Activated B cell treated with CpG ODN at 0.5 μM for 24 hours (primary cell): ENCODE measurements at places on chromosomes 12 and 14.

DNA sequence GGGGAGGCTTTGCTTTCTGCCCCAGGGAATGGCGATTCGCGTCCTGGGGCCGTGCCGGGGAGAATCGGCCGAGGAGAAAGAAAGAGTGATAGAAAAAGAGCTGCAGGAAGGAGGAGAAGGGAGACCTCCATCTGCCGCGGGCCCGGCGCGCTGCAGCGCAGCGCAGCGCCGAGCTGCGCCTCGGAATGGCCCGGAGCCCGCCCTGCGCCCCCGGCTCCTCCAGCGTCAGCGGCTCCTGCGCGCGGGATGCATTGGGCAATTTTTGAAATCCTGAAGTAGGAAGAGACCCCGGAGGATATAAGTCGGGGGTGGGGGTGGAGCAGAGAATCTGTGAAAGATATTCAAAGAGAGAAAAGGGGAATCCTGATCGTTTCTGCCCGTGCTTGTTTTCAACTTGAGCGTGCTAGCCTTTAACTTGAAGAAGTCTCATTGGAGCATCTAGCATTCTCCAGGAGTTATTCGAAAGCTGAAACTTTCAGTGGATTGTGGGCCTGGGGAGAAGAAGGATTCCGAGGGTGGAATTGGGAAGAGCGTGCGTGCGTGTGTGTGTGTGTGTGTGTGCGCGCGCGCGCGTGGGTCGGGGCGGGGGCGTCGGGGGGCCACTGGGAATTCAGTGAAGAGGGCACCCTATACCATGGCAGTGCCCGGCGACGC is 441 bp downstream of the PDE3A start:
- no peak for DNase-seq

GRCh38 chr12:4112734-4113325 is 160.7 kb upstream of the CCND2 start:
- no peak for DNase-seq

DNA sequence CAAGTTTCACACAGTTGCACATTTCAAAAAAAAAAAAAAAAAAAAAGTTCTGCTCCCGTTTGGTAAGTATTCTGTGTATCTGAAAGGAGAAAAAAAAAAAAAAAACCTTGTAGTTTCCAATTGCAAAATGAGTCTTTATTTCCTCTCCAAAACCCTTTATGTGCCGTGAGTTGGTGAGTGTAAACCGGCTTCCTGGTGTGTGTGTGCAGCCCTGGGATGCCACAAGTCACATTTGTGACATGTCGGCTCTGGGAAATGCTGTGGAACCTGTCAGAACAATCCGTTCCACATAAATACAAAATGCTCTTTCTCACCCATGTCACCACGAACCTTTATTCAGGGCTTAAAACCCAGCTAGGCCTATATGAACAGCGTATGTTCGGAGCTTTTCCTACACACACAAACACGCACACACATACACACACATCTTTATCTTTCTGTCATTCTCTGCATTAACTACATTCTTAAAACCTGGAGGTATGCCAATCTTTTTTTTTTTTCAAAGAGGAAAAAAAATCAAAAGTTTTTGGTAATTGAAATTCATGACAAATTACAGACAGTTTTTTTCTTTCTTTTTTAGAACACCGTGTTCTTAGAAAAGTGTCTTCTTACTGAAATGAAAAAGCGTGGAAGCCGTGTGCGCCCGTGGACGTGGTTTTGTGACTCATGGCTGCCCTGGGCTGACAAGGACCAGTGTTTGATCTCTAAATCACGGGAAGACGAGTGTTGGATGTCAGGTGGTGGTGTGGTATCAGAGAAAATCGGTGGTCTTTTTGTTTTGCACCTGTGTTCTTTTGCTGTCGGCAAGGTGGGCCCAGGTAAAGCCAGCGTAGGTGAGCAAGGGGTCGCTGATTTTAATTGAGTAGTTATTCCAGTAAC is 612.0 kb downstream of the VRK1 start:
- DNase-seq: no peak

DNA sequence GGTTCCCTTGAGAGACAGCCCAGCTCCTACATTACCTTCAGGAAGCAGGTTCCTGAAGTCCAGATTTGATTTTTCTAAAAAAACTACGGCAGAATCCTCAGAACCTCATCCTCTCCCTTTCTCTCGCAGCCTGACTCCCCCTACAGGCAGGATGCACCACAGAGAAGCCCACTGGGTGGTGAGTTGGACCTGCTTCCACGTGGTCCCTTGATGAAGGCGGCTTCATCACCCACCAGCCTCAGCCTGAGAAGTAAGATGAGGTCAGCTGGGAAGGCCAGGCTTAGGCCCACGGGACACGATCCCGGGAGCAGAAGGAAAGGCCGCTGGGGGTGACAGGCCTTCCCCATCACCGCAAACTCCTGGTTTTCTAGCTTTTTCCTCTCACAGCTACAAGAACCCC is 83.0 kb downstream of the ACTN1 start:
- no peak for DNase-seq

- no peak for DNase-seq
These were observed 58.1 kb downstream of the ETV6 start for GRCh38 chr12:11707535-11707934.

GRCh38 chr12:78096909-78097597 is 266.4 kb downstream of the NAV3 start:
- DNase-seq: no peak

DNA sequence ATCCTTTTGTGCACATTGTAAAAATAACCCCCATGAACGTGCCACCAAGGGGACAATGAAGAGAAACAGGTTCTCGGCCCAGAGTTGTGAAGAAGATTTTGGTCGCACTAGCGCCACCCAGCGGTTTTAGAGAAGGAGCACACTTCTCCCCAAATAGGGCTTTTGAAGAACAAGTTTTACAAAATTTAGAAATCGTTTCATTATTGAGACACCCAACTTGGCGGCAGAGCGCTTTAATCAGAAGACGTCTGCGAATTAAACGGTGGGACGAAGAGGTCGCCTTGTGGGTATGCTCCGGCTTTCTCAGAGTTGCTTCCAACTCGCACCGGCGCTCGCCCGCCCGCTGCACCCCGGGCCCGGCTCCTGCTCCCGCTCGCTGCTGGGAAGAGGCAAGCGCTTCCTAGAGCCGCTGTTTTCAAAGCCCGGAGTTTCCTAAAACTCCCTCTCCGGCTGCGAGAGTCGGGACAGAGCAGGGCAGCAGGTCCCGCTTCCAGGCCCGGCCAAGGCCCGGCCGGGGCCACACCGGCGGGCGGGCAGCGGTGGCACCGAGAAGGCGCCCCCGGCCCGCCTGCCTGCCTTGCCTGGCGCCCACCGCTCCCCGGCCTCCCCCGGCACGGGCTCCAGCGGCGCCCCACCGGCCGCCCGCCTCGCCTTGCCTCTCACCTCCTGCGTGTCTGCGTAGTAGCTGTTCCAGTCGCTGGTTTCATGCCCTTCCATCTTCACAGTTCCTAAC is 645 bp downstream of the FOXA1 start:
- DNase-seq: no peak

GRCh38 chr14:55946231-55946630 is 172.0 kb upstream of the PELI2 start:
- DNase-seq: no peak

DNA sequence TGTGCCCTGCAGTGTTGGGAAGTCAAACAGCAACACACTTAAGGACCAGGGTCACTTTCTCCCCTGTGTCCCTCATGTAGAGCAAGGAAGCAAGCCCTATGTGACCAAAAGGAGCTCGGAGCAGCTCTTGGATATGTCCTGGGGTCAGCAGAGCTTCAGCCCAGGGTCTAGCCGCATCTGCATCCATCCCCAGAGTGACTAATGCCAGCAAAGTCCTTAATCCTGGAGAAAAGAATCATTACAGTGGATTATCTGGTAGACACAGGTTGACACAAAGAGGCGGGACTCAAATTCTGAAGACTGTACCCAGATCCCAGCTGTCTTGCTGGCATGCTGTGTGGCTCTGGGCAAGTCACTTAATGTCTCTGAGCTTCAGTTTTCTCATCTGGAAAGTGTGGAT is 239.1 kb upstream of the PWP1 start:
- DNase-seq: no peak

GRCh38 chr14:55585854-55586253 is 5.8 kb downstream of the KTN1 start:
- DNase-seq: no peak

- DNase-seq: no peak
These were observed 7.0 kb upstream of the DHRS2 start for GRCh38 chr14:23629204-23629603.

GRCh38 chr12:130970908-130971233 is 17.2 kb downstream of the ADGRD1 start:
- DNase-seq: no peak

GRCh38 chr12:115920395-115921183 is 356.9 kb downstream of the MED13L start:
- no peak for DNase-seq

DNA sequence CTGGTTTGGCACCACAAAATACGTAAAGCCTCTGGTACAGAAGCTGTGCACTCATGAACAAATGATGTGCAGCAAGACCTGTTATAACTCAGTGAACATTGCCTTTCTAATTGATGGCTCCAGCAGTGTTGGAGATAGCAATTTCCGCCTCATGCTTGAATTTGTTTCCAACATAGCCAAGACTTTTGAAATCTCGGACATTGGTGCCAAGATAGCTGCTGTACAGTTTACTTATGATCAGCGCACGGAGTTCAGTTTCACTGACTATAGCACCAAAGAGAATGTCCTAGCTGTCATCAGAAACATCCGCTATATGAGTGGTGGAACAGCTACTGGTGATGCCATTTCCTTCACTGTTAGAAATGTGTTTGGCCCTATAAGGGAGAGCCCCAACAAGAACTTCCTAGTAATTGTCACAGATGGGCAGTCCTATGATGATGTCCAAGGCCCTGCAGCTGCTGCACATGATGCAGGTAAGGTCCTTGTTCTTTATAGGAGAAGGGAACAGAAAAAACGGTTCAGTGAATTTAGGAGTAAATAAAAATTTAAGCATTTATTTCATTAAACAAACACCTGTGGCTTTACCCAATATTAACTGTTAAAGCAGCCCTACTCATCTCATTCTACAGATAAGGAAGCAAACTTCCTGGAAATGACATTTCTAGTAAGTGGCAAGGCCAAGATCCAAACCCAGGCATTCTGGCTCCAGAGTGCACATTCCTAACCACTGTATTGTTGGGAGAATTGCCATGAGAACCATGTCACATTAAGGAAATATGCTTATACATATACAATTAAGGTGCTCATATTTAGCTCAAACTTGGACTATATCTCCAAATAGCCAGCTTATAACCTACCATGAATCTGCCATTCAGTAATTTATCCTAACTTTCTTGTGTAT is 11.7 kb downstream of the COCH start:
- DNase-seq: no peak

DNA sequence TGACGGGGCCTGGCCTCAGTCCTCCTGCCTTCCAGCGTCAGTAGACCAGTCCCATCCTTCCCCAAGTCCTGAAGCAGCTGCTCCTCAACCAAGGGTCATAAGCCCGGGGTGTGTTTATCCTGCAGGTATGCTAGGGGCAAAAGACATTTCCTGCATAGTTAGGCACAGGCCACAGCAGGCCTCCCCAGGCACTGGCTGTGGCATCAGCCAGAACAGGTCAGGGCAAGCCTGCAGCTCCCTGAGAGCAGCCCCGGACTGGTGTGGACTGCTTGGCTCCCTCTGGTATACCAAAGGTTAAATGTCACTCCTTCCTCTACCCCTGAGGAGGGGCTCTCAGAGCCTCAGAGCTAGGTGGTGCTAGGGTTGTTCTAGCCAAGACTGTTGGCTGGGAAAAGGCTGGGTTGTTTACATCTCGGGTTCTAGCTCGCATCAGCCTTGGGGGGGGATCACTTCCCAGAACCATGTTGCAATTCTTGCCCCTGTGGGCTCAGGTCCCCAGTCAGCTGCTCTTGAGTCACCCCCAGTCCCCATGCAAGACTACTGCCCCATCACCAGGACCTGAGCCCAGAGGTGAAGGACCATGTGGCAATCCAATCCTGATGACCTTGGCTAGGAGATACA is 2.9 kb downstream of the MMP14 start:
- DNase-seq: no peak

DNA sequence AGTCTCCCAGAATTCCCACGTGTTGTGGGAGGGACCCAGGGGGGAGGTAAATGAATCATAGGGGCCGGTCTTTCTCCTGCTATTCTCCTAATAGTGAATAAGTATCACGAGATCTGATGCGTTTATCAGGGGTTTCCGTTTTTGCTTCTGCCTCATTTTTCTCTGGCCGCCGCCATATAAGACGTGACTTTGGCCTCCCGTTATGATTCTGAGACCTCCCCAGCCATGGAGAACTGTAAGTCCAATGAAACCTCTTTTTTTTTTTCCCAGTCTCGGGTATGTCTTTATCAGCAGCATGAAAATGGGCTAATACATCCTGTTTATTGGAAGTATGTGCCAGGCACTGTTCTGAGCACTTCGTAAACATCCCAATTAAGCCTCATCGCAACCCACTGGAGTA is 788 bp downstream of the KRT72 start:
- no peak for DNase-seq

DNA sequence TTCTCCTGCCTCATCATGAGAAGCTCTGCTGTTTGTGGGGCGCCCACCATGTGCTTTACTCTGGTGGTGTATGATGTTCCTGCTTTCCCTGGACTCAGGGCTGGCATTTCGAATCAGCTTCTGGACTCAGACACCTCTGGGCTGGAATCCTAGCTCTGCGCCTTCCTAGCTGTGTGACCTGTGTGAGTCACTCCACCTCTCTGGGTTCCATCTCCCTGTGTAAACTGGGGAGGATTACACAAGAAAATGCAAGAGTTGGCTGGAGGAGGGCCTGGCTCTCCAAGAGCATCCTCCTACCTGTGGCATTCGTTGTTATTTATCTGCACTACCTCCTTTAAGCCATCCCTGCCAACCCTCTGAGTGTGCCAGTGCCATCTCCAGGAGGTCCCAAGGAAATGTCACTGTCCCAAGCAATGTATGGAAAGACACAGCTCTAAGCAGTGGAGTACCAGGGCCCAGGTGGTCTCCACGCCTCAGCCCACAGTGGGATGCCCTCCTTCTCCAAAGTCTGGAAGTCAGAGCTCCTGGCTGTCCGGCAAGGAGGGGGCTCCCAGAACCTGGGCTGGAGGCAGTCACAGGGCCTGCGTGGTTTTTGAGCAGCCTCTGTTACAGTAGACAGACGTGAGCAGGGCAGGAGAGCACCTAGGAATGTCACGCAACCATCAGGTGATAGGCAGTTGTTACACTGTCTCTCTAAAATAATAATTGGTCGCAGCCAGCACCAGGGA is 7.3 kb upstream of the TNFAIP2 start:
- no peak for DNase-seq
